ENCODE measurements at places on chromosomes 3 and 15. TPM values are rescaled to one million over a fixed set of nuclear protein-coding genes. Genes with fewer than 3 reads are reported as not detected.
A peak's percentile ranks its signal among the peaks of the same experiment; 100 is the strongest.

- no peak for DNase-seq
Measured at GRCh38 chr15:34855413-34855812, 60.1 kb upstream of the ACTC1 start.

DNA sequence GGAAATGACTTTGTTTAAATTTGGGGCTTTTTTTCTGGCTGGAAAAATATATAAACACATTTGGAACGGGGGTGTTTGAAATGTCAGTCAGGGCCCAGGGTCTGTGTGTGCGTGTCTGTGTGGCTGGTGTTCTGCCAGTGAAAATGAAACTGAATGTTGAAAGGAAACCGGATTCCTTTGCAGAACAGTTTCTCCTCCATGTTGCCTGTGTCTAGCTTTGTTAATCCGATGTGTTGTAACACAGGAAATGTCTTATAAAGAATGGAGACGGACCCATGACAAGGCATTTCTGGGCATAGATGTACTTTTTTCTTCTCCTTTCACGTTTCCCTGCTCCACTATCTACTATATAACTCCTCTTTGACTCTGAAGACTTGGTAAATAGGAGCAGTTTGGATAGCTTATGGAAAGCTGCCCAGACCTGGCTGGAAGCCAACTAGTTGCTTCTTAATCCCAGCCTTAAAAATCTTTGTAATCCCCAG is 2.8 kb downstream of the SQOR start:
- DNase-seq, result peak; percentile 62

- peak; percentile 40 for DNase-seq
Measured at GRCh38 chr15:67114846-67115585, 49.6 kb downstream of the SMAD3 start.

ATP10A gene
- total RNA-seq, result 0.75 TPM

GRCh38 chr3:13073326-13074005 is at the start of gene IQSEC1:
Gene IQSEC1, minus strand, starts transcription at chr3:13073429. Its CDS starts 415 bp downstream, at chr3:13073014.
- DNase-seq, result peak; percentile 80

- DNase-seq, result no peak
Measured at GRCh38 chr3:157667493-157667892, 164.3 kb upstream of the VEPH1 start.
